Effector CD8-positive, alpha-beta T cell (primary cell): ENCODE measurements at places on chromosomes 16 and 17.

DNA sequence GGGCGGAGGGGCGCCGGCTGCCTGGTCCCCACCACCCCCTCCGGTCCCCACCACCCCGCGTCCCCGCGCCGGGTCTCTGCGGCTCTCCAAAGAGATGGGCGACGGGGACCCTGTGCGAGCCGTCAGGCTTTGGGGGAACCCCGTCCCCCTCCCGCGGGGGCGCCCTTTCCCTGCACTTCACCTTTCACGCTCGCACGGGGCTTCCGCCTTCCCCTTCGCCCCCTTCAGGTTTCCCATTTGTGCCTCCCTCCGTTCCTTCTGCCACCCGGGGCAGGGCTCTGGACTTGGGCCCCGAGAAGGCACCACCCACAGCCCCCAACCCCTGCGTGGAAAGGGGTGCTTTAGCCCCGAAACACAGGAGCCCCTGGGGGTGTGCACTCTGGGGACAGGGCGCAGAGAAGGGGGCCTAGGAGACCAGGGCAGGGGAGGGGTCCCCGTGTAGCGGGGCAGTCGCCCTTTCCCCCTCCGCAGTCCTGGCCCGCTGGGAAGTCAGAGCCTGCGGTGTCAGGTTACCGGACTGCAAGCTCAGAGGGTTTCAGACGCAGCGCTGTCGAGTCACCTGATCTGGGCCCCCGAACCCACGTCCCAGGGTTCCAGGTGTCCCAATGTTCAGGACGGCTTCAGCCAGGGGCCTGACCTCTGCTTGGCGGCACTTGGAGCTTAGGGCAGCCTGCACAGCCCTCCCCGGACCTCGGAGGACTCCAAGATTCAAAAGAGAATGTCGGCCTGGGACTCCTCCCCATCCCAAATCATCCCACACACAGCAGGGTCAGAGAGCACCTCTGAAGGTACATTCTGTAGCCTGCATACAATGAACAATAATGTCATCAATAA, 6.7 kb upstream of the CCDC92B start:
- no peak for DNase-seq

DNA sequence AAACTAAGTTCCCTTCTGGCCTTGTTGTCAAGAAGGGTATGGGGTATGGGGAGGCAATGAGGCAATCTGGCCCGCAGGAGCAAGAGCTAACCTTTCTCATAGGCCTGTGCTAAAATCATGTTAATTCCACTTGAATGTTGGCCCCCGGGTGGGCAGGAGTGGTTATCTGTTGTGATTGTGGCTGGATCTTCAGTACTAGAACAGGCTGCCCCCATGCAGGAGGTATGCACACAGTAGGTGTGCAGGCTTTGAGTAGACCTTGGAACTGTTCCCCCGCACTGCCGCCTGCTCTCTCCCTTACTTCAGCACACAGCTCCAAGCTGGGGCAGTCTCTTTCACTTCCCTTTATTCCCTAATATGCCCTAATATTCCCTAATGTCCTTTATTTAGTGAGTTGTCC, 52.4 kb upstream of the TANGO6 start:
- no peak for DNase-seq

GRCh38 chr16:9847146-9847545, 335.1 kb downstream of the GRIN2A start:
- no peak for DNase-seq

- DNase-seq = no peak
Measured at GRCh38 chr17:10149573-10150399, 48.6 kb downstream of the GAS7 start.

DNA sequence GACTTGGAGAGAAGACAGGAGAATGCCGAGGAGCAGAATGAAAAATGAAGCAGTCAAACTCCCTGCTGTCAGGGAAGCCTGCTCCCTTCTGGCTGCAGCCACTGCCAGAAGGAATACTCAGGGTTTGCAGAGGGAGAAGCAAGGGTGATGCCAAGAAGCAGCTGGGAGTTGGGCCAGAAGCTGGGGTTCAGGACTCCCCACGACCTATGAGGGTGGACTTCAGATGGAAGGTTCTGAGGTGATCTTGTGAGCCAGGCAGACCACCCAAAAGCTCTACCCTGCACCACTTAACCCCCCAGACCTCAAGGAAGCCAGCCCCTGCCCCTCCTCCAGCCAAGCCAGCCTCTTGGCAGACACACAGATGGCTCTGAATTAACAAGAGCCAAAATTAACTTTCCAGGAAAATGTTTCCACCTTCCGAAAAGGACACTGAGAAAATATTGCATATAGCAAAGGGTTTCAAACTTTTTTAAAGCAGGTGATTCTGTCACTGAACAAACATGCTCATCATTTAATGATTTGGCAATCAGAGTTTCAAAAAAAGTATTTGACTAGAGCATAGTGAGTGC, 126.0 kb upstream of the ERCC4 start:
- DNase-seq = no peak

- no peak for DNase-seq
Measured at GRCh38 chr16:2528161-2529060, 2.8 kb downstream of the CEMP1 start.

DNA sequence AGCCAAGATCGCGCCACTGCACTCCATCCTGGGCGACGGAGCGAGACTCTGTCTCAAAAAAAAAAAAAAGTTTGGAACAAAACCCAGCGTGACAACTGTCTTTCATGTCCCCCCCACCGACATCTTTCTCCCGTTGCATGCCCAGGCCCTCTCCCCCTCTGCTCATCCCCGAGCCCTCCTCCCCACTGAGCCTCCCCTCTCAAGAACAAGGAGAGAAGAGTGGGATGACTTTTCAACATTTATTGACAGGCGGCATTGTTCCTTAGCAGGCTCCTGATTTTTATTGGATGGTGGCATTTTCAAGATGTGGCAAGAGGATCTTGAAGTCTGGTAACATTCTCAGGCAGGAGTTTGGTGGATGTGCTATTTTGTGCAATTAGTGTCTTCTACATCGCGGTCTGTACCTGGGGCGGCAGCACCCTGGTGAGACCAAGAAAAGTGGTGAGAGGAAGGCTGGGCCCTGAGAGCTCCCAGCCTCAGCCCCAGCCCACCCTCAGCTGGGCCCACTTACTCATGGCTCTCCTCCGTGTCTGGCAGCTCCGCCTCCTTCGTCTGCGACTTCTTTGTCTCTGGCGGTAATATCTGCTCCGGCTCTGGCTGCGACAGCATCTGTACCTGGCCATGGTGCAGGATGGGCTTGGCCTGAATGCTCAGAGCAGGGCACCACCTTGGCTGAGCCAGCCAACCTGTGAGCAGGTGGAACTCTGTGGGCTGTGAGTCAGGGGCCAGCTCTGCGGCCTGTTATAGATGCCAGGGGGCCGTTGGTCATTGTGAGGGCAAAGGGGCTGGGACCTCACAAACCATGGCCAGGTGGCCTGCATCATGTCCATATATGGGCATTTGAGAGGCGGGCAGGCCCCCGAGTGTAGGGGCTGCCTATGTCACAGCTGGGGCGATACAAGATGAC, at the start of gene PRM1:
Gene PRM1, minus strand, starts transcription at position 715 of the 907 bp plus-strand sequence. Its CDS starts 92 bp downstream, at position 623.
- no peak for DNase-seq

DNA sequence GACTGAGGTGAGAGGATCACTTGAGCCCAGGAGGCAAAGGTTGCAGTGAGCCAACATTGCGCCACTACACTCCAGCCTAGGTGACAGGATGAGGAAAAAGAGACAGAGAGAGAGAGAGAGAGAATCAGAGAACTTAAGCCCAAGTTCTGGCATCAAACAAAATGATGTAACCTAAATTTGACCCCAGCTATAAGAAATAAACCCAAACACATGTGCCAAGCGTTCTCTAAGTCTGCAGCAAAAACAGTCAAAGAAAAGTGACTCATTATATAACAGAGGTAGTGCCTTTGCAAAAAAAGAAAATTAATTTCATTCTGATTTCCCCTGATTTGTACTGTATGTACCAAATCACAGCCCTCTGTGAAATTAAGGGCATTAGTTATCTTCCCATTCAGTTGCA, 89.5 kb downstream of the CDH11 start:
- DNase-seq = no peak

- no peak for DNase-seq
Measured at GRCh38 chr16:9599415-9600120, 508.1 kb downstream of the HAPSTR1 start.

GRCh38 chr17:51120357-51120738, 320 bp downstream of the SPAG9 start:
- peak; percentile 41 for DNase-seq

GRCh38 chr17:21201298-21201595, 12.7 kb downstream of the TMEM11 start:
- DNase-seq = no peak

- no peak for DNase-seq
Measured at GRCh38 chr17:16215002-16215272, 397 bp downstream of the NCOR1 start.

GRCh38 chr17:78672005-78672404, 94.8 kb upstream of the DNAH17 start:
- DNase-seq = no peak

DNA sequence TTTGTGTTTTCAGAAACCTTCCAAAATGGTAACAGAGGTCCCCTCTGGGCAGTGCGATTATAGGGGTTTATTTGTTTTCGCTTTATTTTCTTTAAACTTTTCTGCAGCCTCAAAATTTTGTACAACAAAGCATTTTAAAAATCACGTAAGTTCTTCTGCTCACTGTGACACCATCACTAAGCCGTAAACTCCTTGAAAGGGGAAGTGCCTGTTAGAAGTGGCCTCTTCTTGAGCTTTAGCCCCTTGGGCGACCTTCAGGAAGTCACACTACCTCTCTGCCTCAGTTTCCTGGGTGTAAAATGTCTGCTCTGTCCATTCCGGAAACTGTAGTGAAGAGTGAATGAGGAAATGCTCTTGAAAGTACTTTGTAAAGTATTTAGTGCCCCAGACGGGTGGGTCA, 26.6 kb downstream of the ARHGAP27 start:
- DNase-seq = no peak

GRCh38 chr17:76993651-76994050, 125.4 kb downstream of the MGAT5B start:
- DNase-seq = no peak

DNA sequence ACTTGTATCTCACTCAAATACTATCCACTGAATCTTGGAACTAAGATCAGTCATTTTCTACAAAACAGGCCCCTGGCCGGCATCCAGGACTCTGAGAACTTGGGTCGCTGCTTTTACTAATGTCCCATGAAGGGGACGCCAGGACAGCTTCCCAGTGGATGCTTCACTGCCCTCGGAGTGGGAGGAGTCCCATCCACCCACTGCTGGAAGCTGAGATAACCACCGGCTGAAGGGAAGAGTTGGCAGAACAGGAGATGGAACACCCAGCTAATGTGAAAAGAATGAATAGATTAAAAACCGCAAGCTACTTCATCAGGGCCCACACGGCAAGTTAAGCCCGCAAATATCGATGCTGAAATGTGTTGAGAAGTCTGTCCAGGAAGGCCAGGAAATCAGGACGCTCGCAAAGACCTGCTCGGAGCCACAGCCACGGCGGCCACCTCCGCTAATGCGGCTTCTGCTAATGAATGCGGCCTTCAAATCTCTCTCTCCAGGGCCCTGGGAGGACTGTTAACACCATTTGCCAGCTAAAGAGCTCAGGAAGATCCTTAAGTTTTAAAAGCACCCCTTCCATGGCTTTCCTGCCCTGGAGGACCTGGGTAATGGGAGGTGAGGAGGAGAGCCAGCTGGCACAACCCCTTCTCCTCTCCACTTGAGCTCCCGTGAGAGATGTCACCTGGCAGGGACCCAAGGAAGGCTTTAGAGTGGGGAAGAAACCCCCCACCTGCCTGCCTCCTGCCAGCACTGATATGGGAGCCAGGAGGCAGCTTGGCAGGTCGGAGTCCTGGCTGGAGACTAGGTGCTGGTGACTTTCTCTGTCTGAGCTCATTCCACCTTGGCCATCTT, 226.6 kb upstream of the RPL38 start:
- DNase-seq = no peak

- no peak for DNase-seq
Measured at GRCh38 chr17:79183043-79183292, 108.3 kb downstream of the ENGASE start.

- DNase-seq = no peak
Measured at GRCh38 chr17:9148905-9149525, 127.7 kb downstream of the NTN1 start.

DNA sequence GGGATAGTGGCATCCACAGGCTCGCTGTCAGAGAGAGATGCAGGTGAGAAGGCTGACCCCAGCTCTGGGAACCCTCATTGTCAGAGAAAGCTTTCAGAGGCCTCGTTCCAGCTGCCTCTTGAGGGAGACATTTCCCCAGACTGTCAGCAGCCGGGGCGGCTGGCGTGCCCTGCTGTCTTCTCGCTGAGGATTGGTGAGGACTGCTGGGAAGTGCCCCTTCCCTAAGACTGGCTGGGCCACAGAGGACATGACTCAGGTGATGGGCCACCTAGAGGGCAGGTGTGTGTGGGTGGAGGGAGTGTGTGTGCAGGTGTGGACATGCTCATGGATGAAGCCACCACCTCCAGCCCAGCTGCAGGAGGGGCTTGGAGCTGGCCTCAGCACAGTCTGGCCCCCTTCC, 25.3 kb downstream of the SPACA3 start:
- DNase-seq = no peak

- DNase-seq = no peak
Measured at GRCh38 chr17:11944587-11944986, 52.7 kb downstream of the ZNF18 start.

DNA sequence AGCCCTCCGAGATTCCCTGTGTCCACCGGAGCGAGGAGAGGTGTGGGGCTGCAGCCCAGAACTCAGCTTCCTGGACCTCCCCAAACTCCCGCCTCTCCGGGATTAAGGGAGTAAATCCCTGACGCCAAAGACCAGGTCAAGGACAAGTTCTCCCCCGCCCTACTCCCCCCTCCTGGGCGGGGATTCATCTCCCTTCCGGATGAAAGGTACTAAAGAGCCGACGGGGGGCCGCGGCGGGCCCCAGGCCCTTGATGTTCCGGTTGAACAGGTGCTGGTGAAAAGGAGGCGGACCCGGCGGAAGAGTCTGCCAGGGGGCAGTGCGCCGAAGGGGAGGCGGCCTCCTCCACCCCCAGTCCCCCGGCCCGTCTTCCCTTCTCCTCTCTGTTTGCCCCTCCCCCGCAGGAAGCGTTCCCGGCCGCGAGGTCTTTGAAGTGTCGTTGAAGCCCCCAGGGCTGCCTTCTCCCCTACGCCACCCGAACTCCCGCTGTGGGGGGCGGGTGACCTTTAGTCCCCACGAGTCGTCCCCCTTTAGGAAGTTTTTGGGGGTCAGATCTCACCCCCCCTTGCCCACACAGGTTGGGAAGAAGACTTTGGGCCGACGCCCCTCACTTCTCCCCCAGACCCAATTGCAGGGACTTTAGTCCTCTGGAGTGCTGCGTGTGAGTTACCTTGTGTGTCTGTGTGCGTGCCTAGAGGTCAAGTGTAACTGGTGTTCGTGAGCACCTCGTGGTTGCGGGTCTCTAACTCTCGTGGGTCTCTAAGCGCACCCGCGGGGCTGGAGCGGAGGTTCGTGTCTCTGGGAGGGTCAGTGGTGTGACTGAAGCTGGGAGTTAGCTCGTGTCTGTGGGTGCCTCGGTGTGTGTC, 1.1 kb upstream of the MLLT6 start:
- peak; percentile 61 for DNase-seq

GRCh38 chr17:50151041-50151936, 812 bp upstream of the PPP1R9B start:
- DNase-seq = peak; percentile 70

- no peak for DNase-seq
Measured at GRCh38 chr17:40841246-40841645, 18.8 kb upstream of the KRT10 start.

GRCh38 chr16:49484451-49484849, 110.8 kb downstream of the C16orf78 start:
- DNase-seq = no peak
